ENCODE measurements at places on chromosomes 1 and 21. TPM values are rescaled to one million over a fixed set of nuclear protein-coding genes. Genes with fewer than 3 reads are reported as not detected.

DNA sequence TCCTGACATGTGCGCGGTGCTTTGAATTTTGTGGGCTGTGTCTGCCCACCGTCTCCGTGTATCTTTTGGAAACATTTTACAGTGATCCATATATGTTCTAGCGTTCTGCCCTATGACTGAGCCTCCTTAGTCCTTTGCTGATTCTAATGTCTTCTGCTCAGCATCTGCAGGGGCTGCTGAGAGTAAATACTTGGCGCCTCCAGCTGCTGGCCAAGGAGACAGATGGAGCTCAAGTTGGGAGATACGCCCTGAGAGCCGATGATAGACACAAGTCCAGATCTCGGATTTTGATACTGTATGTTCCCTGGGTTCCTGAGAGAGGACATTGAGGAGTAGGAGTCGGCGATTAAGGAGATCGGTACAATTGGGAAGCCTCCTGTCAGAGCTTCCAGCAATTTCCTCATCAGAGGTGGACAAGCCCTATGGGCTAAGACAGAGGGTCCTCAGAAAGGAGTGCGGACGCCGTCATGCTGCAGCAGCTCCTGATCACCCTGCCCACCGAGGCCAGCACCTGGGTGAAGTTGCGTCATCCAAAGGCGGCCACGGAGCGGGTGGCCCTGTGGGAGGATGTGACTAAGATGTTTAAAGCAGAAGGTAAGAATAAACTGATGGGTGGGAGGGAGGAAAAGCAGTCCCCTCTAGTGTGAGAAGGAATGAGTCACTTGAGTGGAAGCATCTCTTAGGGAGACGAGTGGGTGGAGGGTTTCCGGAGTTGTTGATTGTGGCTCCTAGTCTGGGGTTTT, 390 bp downstream of the ZFP69B start:
- peak; percentile 67 for DNase-seq

DNA sequence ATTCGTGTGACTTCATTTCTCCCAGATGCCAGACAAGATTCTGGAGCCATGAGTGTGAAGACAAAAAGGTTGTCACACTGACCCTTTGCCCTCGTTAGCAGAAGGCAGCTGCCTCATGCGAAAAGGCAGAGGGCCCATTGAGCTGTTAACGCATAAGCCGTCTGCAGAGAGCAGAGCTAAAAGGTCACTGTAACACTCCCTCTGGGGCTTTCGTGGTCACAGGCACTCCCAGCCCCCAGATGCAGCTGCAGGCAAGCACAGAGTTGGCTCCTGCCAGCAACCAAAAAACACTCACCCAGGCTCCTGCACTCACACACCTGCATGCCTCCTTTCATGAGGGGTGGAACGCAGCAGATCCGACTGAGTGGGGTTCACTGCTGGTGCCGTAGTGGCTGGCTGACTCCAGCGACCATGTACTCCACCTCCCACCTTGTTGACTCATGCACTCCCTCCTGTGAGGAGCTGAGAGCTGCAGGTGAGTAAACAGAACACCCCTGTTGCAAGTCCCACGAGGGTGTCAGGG, 287.5 kb downstream of the SMYD3 start:
- DNase-seq = no peak

- peak; percentile 89 for DNase-seq
Measured at GRCh38 chr1:2231532-2232254, 3.6 kb downstream of the SKI start.

The TSPEAR gene
- total RNA-seq = not detected

GRCh38 chr1:205274041-205274691, 46.4 kb downstream of the TMCC2 start:
- no peak for DNase-seq

The SAMSN1 gene
- total RNA-seq = 11.1 TPM

- no peak for DNase-seq
Measured at GRCh38 chr1:3120140-3120539, 51.1 kb downstream of the PRDM16 start.

DNA sequence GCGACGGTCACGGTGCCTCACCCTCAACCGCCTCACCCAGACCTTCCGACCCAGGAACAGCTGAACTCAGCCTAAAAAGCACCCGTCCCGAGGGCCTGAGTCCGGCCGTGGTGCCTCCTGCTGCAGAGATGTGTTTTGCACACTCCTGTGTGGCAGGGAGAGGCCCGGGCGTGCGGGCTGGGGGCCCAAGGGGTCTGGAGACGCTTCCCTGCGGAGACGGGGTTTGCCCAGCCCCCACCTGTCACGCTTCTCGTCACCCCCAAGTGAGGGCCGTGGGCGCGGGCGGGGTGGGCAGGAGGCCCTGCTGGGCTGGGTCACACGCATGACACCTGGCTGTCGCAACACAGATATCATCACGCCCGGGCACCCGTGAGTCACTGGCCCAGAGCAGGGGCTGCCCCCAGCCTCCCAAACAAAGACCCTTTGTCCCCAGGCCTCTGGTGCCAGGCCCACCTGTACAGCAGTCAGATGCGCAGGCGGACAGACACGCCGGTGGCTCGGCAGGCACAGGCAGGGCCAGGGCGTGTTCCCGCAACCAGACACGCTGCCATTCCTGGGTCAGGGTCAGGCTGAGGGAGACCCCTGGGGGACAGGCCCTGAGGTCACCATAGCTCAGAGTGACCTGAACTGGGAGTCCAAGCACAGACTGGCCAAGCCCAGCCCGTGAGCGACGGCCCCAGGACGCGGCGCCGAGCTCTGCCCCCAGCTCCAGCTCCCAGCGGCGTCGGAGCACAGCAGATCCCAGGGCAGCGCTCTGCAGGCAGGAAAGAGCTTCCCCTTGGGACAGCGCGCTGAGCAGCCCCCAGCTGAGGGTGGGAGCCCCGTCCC, 6.1 kb downstream of the B3GALT6 start:
- DNase-seq = no peak

GRCh38 chr1:236882678-236883077, 87.6 kb downstream of the MTR start:
- DNase-seq = no peak

- no peak for DNase-seq
Measured at GRCh38 chr1:159040206-159040605, 30.5 kb downstream of the IFI16 start.

The PRDX1 gene
- total RNA-seq = 248 TPM

The FRRS1 gene
- 17.6 TPM for total RNA-seq

The FALEC gene
- total RNA-seq = not detected

DNA sequence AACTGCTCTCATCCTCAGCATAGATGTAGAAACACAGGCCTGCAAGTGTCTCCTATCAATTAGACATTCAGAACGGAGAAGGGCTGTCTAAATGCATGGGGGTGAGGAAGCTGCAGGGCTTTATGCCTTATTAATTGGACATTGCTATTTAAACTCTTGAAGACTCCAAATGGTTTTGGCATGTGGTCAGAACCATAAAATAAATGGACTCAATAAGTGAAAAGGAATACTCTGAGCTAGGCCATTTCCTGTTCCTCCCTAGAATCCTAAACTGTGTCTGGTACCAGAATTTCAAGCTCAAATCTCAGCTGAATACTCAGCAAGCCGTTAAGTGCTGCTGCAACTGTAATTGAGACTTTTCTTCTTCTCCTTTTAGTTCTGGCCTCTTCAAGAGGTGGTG, 80.4 kb upstream of the C1orf87 start:
- no peak for DNase-seq

DNA sequence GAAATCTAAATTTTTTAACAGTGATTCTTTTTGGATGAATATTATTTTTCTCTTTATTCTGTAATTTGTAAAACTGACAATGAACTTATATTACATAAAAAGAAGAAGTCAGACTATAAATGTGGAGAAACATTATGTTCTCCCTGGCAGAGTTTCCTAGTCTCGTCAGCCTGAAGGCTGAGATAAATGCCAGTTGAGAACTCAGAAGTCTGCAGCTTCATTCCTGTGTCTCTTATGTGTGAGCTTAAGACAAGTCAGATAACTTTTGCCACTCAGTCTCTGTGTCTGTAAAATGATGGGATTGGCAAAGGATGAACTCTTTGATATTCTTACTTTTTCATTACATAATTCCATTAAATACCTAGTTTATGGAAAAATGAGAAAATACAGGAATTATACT, 568.8 kb upstream of the ZRANB2 start:
- DNase-seq = no peak

- DNase-seq = no peak
Measured at GRCh38 chr1:156840186-156840897, 18.6 kb downstream of the INSRR start.

DNA sequence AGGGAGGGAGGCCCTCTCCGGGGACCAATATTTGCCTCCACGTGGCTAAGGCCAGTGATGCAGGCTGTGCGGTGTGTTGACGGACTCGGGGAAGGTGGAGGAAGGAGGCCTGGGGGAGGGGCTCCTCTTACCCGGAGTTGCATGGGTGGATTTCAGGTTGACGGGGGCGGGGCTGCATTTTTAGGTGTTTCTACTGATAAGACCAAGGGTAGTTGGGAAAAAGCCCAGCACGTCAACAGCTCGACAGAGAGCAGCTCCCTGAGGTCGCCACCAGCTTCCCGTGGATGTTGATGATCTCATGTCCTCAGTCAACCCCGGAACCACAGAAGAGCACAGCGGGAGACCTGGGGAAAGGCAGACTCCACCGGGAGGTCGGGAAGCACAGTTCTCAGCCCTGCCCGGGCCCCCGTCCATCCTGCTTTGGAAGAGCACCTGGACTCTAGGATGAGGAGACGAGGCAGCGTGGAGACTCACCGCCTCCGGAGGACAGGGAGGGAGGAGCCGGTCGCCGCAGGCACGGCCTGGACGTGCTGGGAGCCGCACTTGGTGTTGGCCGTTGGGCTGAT, 32.9 kb upstream of the COL6A1 start:
- no peak for DNase-seq

DNA sequence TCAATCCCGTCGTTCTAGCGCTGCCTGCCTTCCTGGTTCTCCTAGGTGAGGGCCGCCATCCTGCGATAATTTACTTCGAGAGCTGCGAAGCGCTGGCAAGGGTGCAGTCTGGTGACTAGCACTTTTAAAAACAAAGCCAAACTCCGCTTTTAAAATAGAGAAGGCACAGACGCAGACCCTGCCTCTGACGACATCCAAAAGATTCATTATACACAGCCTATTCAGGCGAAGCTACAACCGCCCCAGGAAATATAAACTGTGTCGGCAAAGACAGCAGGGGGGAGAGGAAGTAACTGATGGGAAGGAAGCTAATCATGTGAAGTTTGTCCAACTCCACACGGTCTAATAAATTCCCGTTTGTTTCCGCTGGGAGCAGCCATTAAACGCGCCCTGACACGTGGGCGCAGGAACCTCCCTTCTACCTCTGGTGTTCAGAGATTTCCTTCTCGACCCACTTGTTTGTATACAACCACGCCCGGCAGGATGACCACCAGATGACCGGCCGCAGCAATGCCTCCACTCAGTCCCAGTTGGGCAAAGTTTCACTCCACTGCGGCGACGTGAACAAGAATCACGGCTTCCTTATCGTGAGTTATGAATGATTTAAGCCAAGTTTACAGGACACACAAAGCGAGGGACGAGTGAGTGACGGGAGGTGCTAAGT, 1.3 kb downstream of the GNG12 start:
- DNase-seq = peak; percentile 76

DNA sequence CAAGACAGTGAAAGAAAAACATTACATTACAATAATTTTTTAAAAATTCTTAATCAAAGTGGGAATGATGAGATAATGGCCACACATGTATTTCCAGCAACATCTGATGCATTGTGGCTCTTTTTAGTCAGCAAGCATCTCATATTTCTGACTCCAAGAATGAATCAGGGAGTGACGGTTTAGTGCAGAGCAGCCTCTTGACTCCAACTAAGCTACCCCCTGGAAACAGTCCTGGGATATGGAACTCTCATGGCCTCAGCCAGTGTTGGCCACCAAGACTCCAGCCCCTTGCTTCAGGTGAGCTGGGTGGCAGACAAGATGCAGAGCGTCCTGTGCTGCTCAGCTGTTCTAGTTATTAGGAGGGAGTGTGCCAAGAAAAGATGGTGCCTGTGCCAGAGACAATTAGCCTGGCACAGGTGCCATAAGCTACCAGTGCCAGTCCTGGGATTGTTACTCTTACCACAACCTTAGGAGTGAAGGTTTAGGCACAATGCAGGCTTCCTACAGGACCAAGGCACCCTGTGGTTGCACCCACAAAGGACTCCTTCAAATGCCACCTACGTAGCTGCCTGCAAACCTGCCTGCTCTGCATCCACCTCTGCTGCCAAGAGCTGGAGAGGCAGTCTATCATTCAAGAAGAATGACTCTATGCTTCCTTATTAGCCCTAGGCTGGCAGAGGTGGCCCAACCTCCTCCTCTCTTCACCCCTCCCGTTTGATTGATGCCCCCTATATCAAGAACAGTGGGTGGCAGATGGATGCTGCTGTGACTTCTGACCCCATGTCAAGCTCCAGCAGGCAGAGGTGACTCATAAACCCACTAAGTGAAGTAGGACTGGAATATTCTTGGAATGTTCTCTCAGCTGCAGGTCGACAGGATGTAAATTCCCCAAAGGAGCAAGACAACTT, 6.0 kb upstream of the SEC16B start:
- DNase-seq = no peak

The BGLAP gene
- total RNA-seq = 4.6 TPM

The ICOSLG gene
- total RNA-seq = 3.0 TPM

DNA sequence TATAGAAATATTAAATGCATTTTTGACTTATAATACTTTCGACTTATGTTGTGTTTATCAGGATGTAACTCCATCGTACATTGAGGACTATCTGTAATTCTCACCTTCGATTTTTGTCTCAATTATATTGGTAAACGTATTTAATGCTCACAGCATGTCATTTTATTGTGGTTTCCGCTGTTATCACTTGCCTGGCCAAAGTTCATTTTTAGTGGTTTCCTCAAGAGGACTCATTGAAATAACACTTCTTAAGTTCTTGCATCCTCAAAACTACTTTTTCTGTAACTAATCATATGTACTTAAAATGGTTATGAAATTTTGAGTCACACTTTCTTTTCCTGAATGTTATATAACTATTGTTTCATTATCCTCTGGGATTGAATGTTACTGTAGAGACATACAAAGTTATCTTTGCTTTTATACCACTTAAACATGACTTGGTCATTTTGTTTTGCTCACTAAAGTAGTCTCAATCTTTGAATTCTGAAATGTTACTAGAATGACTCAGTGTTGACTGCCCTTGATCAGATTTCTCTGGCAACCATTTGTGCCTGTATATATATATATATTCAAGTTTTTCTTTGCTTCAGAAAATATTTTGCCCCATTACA, 289.6 kb upstream of the PROX1 start:
- no peak for DNase-seq

The SMCP gene
- not detected for total RNA-seq

The STIL gene
- total RNA-seq = 9.6 TPM

The PCBP3 gene
- total RNA-seq = 4.5 TPM

- no peak for DNase-seq
Measured at GRCh38 chr1:65063025-65063424, 85.0 kb upstream of the AK4 start.

DNA sequence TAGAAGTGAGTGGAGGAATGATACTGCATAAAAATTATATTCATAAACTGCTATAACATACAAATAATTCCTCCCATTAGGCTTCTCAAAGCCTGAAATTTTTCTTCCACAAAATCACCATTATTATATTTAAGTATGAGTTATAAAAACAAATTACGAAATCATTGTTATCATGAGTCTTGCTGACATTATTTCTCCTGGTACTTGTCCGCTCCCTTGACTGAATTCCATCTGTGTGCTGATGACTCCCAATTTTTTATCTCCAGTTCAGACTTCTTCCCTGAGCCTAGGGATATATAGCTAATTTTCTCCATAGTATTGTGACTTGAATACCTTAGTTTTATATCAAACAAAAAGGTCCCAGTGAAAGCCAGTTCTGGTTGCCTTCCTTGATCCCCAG, 268.2 kb downstream of the HMCN1 start:
- no peak for DNase-seq

All from mucosa of descending colon (tissue), 3 donors.